Renal cortical epithelial cell (primary cell): ENCODE measurements at places on chromosomes 1 and 21. TPM values are rescaled to one million over a fixed set of nuclear protein-coding genes. Genes with fewer than 3 reads are reported as not detected.

The COL24A1 gene
- under 0.01 and 0.20 TPM in 2 replicates for total RNA-seq

The PROX1 gene
- total RNA-seq, result 0.17 and 0.80 TPM in 2 replicates

The IVNS1ABP gene
- total RNA-seq, result 130 and 565 TPM in 2 replicates

The DCST2 gene
- 0.05 TPM in 1 of 2 replicates, not detected in the other for total RNA-seq

The HRNR gene
- under 0.01 TPM in 2 replicates for total RNA-seq

The HMCN1 gene
- 0.17 and 57.9 TPM in 2 replicates for total RNA-seq

The APCS gene
- total RNA-seq, result not detected in 2 replicates

The OR2L5 gene
- 0.05 TPM in 1 of 2 replicates, not detected in the other for total RNA-seq

The IFNLR1 gene
- total RNA-seq, result 4.0 and 6.1 TPM in 2 replicates

GRCh38 chr1:248820041-248820585, 5.6 kb downstream of the SH3BP5L start:
- no peak for DNase-seq

- DNase-seq, result no peak
Observed at GRCh38 chr21:35603494-35603893, 456.8 kb downstream of the SETD4 start.

DNA sequence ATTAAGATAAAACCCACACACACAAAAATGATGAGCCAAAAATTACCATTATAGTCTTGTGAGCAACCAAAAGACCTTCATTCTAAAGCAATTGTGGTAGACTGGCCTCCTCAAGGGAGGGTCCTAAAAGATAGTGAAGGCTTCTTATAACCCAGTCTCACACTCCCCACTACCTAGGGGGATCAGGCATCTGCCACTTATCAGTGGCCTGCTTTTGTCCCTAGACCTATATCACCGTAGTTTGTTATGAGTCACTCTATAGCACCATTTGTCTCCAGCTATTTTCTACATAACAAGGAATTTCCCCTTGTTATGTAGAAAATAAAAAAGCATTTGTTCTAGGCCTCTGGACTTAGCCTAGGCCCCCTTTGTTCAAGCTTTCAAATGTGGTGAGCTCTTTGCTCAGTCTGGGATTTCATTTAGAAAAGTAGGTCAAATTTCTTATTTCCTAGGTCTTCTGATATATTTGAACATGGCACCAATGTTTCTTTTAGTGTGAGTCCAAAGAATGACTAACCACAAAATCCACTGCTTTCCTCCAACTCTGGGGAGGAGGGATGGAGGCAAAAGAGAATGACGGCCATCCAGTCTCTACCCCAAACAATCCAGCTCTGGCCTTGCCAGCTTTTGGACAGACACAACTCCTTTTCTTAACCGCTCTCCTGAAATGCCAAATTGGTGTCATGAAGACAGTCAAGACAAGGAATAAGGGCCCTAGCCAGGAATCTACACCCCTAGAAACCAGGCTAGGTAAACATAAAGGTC, 8.9 kb downstream of the ADAR start:
- DNase-seq, result no peak

- no peak for DNase-seq
Observed at GRCh38 chr1:18482721-18483425, 2.1 kb downstream of the KLHDC7A start.

GRCh38 chr21:35469498-35469897, 420.4 kb upstream of the RUNX1 start:
- DNase-seq, result no peak

DNA sequence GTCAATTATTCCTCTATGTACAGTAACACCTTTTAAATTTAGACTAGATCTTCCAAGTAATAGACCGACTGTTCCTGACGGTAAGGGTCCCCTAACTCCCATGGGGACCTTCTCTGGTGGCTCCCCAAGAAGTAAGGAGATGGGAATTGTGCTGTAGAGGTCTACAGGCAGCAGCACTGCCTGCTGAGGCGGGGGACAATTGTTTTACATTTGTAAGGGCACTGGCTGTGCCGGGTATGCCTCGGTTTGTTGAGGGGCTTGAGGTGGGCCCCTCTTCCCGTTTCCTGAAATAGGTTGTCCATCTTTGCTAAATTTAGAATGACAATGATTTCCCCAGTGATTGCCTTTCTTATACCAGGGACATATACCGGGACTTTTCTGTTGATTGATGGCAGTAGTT, 13.1 kb upstream of the L1TD1 start:
- no peak for DNase-seq

DNA sequence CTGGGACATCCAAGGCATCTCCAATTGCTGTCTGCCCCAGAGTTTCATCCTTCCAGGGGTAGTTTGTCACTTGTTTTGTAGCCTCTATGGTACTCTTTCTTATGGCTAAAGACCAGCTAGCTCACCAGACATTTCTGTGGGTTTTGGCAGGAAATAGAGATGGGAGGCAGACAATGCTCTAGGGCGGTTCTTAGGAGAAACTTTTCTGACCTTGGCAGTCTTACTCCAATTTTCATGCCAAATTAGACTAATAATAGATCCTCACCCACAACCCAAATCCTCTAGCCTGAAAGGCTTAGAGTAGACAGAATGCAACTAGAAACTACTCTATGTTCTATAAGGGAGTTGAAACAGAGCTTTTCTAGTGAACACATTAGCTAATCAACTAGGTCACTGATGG, 69.8 kb downstream of the LRIG2 start:
- DNase-seq, result no peak

- no peak for DNase-seq
Observed at GRCh38 chr1:169896013-169896412, 2.3 kb upstream of the SCYL3 start.

DNA sequence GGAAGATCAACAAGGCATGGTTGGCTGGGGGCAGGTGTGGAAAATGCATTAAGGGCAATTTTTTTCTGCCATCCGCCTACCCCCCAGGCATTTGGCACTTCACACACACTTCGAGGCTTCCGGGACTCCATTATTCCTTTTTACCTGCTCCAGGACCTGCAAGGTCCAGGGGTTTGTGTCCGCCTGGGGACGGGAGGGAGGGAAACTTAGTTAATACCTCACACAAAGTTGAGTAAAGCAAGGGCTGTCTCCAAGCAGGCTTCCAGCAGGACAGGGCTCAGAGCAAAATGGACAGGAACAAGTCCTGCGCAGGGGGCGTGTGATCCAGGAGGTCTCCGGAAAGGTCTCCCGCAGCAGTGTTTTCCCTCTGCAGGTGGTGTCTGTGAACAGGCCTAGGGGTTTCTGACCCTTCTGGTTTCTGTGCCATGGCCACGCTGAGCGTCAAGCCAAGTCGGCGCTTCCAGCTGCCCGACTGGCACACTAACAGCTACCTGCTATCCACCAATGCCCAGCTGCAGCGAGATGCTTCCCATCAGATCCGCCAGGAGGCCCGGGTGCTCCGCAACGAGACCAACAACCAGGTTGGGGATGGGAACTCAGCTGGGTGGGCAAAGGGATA, 712 bp downstream of the TEKT2 start:
- DNase-seq, result peak; percentile 27

- DNase-seq, result no peak
Observed at GRCh38 chr1:202189918-202190715, 3.5 kb upstream of the LGR6 start.

DNA sequence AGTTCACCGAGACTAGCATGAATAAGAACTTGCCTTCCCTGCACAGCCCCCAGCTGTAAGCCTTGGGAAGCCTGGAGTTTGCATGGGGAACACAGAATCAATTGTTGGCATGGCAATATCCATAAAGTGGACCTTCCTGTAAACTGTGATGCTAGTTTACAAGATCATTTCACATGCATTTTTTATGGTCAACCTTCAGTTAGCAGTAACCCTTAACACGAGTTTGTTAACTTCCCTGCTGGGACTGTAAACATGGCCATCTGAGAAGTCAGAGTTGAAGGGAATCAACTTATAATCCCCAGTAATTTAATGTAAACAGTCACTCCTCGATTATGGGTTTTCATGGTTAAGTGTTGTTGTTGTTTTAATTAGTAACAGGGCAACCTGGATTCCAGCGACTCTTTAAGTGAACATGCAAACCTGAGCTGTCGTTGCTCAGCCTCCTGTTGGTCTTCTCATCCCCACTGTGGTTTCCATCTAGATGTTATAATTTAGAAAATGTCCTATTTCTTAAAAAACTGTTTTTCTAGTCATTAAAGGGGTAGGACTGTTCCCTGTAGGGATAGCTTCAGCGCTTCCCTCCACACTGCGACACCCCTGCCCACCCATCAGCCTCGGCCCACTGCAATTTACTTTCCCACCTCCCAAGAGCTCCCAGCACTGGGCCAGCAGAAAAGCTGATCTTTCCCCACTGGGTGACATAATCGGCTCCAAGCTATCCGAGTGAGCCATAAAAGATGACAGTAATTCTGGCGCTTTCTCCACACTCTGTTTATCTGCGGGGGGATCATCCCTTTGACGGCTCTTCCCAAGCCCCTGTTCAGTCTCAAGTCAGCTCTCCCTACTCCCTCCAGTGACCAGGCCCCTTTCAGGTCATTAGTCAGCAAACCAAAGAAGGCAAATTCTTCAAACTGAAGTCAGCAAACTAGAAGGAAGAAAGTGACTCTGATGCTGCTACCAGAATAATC, 107.6 kb upstream of the IPO9 start:
- DNase-seq, result peak; percentile 53

- DNase-seq, result no peak
Observed at GRCh38 chr21:38610623-38611251, 112.5 kb upstream of the ERG start.

DNA sequence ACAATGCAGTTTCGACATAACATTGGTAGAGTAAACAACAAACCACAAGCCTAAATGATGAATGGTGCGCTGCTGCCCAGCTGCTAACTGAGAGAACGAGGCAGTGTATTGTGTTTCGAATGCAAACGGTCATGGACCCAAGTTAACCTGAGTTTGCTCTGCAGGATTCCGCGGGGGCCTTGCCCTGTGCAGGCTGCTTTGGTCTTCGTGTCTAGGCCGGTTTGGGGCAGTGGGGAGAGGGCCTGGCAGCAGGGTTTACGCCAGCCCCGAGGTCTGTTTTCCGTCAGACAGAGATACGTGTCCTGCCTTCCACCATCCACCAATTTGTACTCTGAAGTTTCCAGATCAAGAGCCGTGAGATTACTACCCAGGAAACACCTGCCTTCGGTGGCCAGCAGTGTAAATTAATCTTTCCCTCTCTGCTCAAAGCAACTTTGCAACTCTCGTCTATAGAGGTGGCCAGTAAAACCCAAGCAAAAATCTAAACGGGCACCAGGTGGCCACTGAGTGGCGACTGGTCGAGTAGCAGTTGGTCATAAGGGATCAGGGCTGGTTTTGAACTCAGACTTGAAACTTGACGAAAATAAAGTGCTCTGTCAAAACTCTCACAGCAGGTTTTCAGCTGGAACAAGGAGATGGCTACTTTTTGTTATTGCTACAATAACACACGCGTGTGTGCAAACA, 6.3 kb upstream of the PRDM15 start:
- DNase-seq, result peak; percentile 11

- no peak for DNase-seq
Observed at GRCh38 chr1:164470996-164471395, 88.0 kb upstream of the PBX1 start.

- DNase-seq, result peak; percentile 98
Observed at GRCh38 chr1:200483491-200484143, 73.8 kb upstream of the ZNF281 start.

DNA sequence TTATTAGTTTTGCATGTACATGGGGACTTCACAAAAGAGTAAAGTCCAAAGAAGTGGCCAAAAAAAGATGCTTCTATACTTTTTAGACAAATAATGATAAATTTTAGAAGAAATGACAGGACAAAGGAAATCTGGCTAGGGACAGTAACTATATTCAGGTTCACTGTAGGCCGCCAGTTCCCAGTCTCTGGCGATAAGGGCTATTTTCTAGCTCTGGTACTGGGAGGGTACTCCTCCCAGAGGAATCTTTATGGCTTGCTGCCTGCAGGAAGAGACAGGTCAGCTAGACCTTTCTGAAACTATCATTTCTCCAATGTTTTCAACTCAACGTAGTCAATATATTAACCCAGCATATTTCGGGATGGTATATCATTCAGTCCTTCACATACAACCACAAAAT, 37.5 kb upstream of the RGS2 start:
- no peak for DNase-seq

DNA sequence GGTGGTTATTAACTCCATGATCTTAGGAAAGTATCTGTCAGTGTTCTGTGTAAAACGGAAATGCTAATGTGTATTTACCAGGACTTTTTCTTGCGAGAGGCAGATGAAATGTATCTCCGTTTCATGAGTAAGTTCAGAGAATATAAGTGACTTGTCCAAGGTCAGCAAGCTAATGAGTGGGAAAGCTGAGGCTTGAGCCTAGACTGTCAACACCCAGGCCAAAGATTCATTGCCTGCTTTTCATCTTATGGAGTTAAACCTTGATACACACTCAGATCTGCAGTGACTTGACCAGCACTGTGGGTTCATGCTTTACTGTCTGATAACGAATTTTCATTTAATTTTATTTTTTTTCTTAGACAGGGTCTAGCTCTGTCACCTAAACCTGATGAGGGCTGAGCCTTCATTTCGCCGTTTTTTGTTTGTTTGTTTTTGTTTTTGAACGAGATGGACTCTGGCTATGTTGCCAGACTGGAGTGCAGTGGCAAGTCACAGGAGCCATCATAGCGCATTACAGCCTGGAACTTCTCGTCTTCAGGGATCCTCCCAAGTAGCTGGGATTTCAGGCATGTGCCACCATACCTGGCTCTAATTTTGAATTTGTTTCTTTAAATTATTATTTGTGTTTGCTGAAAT, 918 bp upstream of the JTB start:
- no peak for DNase-seq

GRCh38 chr21:18298228-18298627, 53.6 kb downstream of the CHODL start:
- no peak for DNase-seq

DNA sequence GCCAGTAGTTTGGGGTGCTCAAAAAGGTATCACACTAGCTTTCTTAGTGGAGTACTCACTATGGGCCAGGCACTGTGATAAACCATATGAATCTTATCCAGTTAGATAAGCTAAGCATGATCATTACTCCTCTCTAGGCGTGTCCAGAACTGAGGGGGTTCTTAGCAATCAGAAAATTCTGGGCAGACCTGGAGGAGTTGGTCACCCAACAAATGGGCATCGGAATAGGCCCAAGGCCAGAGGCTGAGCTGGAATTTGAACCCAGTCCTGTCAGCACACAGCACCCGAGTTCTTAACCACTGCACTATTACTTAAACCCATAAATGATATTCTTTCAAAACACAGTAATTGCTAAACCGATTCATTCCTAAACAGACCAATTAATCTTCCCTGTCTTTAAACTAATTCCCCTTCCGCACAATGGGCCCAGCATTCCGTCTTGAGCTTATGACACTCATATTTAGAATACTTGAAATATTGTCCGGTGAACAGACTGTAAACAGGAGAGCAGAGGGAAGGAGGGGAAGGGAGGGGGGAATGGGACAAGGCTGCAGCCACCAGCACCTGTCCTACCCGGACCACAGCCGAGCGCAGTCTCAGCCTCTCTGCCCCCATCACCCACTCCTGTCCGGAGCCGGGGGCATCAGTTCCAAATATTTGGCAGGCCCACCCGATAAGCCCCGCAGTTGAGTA, 113.0 kb upstream of the GADD45A start:
- DNase-seq, result no peak
